Inflammatory macrophage treated with lipopolysaccharide for 4 hours (primary cell): ENCODE measurements at places on chromosomes 5 and 9.

DNA sequence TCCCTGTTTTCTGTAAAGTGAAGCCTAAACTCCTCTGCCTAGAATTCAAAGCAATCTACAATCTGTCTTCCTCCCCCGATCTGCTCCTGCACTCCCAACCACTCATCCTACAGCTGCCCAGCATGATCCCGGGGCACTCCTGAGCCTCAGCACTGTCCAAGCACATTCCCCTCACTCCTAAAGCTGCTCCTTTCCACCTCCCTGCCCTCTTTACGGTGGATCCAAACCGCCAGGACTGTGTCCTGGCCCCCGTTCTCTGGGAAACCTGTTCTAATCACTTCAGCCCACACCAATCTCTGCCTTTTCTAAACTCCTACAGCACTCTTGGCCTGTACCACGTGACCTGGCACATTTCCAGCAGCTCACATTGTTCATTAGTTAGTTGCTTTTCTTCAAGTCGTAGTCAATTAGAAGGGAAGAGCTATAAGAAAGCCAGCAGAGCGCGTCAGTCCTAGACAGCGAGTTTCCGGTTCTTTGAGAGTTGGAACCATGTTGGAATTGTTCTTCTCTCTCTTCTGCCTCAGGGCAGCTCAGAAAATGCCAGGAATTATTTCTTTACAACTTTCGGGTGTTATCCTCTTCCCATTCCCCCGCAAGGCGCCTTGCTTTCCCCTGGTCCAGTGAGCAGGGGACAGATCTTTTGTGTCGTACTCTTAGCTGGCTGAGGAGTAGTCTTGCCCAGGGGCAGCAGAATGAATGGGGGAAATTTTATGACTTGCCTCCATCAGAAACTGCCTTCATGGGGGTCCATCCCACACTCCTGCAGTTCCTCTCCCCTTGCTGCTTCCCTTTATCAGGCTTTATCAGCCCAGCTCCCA is 60.7 kb downstream of the NRG2 start:
- no peak for DNase-seq

DNA sequence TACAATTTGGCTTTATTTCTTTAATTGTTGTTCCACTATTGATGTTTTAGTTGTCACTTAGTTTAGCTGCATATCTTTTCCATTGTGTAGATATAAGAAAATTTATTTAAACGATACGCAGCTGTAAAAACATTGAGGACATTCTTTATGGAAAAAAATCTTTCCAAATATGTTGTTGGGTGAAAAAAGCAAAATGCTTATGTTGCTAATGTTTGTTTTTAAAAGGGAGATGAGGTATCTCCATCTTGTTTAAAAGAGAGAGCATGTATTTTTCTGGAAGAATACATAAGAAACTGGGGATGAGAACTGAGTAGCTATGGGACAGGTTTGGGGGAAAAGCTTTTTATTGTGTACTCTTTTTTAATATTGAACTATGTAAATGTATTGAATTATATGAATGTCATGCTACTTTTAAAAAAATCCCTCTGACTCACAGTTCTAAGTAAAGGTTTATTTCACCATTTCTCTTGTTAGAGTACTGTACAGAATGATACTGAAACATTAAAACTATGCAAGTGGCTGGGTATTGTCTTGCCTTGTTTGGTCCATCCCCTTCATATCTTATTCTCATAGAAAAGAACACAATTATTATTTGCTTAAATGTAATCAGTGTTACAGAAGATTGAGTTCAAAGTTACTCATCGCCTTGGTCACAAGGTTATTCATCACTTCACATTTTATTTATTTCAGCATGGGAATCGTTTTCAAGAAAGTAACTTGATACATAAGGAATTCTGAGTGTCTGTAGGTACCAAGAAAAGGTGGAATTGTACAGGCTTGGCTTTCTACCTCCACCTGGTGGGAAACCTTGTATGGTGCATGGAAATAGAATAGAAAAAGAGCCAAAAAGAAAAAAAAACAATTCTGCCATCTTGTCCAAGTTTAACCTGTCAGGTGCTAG is 85.8 kb downstream of the RIC1 start:
- DNase-seq: peak; percentile 18

- no peak for DNase-seq
These were observed 81.7 kb downstream of the ADAMTS19 start for GRCh38 chr5:129541648-129542251.

DNA sequence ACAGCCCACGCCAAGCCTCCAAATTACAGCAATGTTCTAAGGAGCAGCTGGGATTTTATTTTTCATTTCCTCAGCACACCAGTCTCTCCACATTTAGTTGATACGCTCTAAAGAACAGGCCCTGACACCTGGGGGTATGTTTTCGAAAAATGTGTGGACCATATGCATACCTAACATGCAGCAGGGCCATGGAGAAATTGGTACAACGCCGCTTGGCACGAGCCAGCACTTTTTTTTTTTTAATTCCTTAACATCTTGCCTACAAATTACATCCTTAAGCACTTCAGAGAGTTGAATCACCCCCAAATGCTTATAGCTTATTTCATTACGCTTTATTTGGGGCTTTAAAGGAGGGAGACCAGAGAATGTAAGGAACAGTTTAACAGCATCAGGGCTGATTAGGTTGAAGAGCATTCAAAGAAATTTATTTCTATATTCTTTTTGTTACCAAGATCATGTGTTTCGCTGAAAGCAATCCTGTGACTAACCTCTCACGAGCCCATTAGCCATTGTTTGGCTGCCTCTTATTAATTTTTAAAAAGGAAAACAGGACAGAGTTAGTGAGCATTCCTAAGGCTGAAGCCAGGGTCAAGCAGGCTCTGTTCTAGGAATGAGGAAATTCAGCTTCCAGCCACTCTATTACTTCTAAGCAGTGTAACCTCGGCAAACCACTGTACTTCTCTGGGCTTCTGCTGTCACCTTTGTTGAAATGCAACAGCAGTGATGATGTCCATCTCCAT is 173.8 kb downstream of the ACTL7B start:
- DNase-seq: no peak

DNA sequence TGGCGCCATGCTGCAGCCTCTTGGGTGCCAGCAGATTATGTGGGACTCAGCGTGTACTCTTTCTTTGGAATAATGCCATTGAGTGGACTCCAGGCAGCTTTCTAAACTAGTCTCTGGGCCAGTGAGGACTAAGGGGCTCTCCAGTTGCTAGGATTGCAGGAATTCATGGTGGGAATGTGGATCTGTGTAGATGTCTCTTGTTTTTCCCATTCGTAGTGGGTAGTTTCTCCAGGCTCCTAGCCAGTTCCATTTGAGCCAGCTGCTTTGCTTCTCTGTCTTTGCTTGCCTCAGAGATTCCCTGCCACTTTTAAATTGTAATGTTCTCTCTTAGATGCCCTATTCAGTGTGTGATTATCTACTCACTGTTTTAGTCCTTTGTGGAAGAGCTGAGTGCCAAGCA is 42.6 kb downstream of the SLF1 start:
- no peak for DNase-seq

DNA sequence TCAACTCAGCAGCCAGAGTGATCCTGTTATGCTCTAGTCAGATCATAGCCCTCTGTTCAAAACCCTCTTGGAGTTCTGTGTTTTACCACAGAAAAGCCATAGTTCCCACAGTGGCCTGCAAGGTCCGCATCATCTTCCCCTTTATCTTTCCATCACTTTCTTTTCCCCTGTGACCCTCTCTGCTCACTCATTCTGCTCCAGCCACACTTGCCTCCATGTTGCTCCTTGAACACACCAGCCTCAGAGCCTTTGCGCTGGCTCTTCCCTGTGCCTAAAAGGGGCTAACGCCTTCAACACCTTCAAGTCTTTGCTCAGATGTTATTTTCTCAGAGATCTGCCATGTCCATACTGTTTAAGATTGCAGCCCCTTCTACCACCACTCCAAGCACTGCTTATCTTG is 26.3 kb downstream of the CSF2 start:
- DNase-seq: peak; percentile 14

- no peak for DNase-seq
These were observed 81.6 kb downstream of the SLIT3 start for GRCh38 chr5:169219351-169219750.

DNA sequence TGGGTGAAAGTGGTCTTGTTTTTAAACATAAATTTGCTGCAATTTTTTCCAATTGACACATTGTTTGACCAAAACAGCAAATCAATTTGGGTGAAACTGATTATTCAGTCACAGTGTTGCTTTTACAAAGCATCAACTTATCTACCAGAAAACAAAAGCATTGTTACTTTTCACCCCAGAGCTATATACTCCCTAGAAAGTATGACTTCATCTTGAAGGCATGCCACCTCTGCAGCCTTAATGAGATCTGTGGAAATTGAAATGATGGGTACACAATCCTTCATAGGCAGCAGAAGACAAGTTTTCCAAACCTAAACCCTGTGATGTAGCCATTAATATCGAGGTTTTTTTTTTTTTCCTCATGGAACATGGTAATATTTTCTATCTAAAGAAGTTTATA is 615.9 kb downstream of the CHSY3 start:
- no peak for DNase-seq

DNA sequence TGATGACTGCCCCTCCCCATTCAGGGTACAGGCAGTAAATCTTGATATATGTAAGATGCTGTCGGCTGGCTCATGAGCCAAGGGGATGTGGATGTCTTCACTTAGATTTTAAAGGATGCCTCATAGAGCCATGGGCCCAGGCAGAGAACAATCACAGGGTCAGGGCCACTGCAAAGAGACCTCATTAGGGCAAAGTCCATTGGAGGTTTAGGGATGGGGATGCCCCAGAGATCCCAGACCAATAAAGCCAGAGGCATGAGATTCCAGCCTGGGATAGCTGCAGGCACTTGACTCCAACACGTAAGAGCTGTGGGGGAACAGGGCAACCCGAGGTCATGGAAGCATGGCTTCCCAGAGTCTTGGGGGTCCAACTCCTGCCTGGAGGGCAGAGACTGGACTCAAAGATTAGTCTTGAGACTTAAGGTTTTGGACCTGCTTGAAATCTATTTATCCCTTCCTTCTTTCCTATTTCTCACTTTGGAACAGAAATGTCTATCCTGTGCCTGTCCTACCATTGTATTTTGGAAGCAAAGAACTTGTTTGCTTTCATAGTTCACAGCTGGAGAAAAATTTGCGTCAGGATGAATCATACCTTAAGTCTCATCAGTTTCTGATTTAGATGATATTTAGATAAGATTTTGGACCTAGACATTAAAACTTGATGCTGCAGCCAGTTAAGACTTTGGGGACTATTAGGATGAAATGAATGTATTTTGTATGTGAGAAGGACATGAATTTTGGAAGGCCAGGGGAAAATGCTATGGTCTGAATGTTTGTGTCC is 101.3 kb upstream of the ADRA1B start:
- no peak for DNase-seq

DNA sequence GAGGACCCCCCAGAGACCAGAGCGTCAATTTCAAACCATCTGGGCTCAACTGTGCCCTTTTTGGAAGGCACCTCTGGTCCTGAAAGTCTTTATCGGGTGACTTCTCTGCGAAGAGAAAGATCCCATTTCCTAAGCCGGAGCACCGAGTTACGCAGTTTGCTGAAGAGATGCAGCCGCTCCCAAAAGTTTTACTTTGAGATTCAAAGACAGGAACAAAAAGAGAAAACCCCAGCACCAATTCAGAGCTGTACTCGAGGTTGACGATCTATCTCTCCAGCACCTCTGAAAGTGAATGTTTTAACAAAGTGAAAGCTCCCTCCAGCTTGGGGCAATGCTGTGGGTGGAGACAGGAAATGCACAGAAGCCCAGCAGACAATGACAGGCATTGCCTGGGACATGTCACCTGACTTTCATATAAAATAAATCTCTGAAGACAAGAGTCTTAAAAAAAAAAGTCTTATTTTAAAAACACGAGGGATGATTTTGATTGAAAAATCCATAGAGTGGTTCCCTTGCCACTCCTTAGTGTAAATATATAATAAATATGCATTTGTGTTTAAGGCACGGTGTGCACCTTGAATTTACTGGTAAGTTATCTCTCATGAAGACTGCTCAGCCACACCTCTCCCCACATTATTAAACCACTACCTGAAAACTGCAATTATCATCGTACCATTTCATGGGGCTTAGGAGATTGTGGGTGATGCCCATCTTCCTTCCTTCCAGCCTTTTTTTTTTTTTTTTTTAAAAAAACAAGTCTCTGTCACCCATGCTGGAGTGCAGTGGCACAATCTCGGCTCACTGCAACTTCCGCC is 79.9 kb downstream of the FNBP1 start:
- peak; percentile 93 for DNase-seq

DNA sequence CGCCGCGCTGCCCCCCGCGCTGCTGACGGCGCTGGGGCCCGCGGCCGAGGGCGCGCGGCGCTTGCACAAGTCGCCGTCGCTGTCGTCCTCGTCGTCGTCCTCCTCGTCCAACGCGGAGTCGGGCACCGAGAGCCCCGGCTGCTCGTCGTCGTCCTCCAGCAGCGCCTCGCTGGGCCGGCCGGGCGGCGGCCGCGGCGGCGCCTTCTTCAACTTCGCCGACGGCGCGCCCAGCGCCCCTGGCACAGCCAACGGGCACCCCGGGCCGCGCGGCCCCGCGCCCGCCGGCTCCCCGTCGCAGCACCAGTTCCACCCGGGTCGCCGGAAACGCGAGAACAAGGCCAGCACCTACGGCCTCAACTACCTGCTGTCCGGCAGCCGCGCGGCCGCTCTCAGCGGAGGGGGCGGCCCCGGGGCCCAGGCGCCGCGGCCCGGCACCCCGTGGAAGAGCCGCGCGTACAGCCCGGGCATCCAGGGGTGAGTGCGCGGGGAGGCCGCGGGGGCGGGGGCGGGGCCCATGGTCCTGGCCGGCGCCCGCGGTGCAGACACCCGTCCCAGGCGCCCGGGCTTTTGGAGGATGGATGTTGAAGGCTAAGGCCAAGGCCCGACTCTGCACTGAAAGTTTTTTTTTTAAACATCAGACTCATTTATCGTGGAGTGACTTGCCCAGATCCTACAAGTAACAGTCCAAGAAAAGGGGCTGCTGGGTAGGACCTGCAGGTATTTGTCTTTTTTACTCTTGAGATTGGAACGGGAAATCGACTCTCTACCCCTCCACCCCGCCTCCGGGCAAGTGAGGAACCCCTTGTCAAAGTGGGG is 1.2 kb downstream of the TENT4A start:
- DNase-seq: peak; percentile 29

GRCh38 chr5:58085800-58086199 is 374.1 kb downstream of the PLK2 start:
- no peak for DNase-seq
